ENCODE measurements at places on chromosomes 13 and 19.

GRCh38 chr13:102097708-102098107, 304.1 kb downstream of the FGF14 start:
- no peak overlapping the region for H3K4me3 ChIP-seq
- DNase-seq = no peak
- no peaks in the 10 kb centered on the region for H3K36me3 ChIP-seq
- H3K27me3 ChIP-seq = no peaks in the 10 kb centered on the region
- H3K27ac ChIP-seq = no peak overlapping the region

GRCh38 chr19:17529239-17530158, 18.1 kb downstream of the PGLS start:
- no peaks in the 10 kb centered on the region for H3K36me3 ChIP-seq
- no peak overlapping the region for H3K27ac ChIP-seq
- DNase-seq = no peak
- no peaks in the 10 kb centered on the region for H3K4me1 ChIP-seq
- no peaks in the 10 kb centered on the region for H3K27me3 ChIP-seq

DNA sequence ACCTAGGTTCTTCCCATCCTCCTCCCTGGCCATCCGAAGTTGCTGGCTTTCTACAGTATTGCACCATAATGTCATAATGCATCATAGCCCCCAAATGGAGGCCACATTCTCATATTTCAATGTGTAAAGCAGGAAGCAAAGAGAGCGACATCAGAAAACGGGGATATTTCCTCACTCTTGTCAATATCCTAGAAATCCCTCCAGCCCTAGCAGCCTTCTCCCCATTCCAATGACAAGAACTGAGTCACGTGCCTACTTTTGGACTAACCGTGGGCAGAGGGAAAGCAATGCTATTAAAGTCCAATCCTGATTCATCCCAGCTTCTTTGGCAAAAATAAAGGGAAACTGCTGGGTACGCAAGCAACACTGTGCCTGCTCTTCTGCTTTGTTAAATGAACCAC, 4.3 kb upstream of the RAP2A start:
- no peak overlapping the region for H3K4me3 ChIP-seq
- DNase-seq = no peak
- H3K27ac ChIP-seq = no peak overlapping the region
- peaks cover 6% of the 10 kb centered on the region for H3K4me1 ChIP-seq
- no peaks in the 10 kb centered on the region for H3K36me3 ChIP-seq

DNA sequence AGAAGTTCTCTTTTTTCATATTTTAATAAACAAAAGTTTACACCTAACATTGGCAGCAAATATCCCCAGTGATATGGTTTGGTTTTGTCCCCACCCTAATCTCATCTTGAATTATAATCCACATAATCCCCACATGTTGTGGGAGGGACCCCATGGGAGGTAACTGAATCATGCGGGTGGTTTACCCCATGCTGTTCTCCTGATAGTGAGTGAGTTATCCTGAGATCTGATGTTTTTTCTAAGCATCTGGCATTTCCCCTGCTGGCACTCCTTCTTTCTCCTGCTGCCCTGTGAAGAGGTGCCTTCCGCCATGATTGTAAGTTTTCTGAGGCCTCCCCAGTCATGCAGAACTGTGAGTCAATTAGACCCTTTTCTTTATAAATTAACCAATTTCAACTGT, 214.7 kb downstream of the SLITRK1 start:
- no peaks in the 10 kb centered on the region for H3K27me3 ChIP-seq
- DNase-seq = no peak
- no peak overlapping the region for H3K27ac ChIP-seq
- H3K36me3 ChIP-seq = no peaks in the 10 kb centered on the region
- no peak overlapping the region for H3K4me3 ChIP-seq
- H3K4me1 ChIP-seq = no peaks in the 10 kb centered on the region

GRCh38 chr19:41261474-41262190, 2.5 kb upstream of the HNRNPUL1 start:
- H3K4me3 ChIP-seq = peak overlapping the region; percentile 72
- H3K36me3 ChIP-seq = no peaks in the 10 kb centered on the region
- H3K27ac ChIP-seq = peak overlapping the region; percentile 100
- H3K4me1 ChIP-seq = peaks cover 20% of the 10 kb centered on the region
- DNase-seq = no peak

DNA sequence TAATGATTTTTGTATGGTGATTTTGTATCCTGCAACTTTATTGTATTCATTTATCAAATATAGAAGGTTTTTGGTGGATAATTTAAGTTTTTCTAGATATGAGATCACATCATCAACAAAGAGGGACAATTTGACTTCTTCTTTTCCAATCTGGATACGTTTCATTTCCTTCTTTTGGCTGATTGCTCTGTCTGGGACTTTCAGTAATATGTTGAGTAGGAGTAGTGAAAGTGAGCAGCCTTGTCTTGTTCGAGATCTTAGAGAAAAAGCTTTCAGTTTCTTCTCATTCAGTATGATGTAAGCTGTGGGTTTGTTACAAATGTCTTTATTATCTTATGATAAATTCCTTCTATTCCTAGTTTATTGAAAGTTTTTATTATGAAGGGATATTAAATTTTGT, 352.0 kb upstream of the DACH1 start:
- no peak overlapping the region for H3K27ac ChIP-seq
- H3K4me3 ChIP-seq = no peak overlapping the region
- no peaks in the 10 kb centered on the region for H3K36me3 ChIP-seq
- no peaks in the 10 kb centered on the region for H3K27me3 ChIP-seq

DNA sequence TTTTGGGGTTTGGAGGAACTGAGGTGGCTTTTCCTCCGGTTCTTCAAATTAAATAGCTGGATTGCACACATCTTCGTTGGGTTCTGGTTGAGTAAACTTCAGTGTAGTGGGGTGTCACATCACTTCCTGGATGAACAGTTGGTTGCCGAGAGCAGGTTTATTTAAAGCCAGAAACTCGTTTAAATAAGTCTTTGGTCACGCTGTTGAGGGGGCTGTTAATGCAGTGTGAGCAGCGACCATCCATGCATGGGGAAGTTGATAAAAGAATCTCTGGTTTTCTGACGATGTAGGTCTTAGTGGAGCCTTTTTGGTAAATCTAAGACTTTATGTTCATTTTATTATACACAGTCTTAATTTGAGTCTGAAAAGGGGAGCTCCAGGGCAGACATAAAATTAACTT, 351.2 kb upstream of the ARGLU1 start:
- no peak for DNase-seq
- no peaks in the 10 kb centered on the region for H3K36me3 ChIP-seq
- H3K4me1 ChIP-seq = peaks cover 8% of the 10 kb centered on the region
- H3K27ac ChIP-seq = no peak overlapping the region

GRCh38 chr19:52734331-52734892, 432 bp downstream of the ZNF611 start:
- H3K36me3 ChIP-seq = no peaks in the 10 kb centered on the region
- H3K27ac ChIP-seq = peak overlapping the region; percentile 95
- no peaks in the 10 kb centered on the region for H3K27me3 ChIP-seq
- no peak for DNase-seq
- peaks cover 23% of the 10 kb centered on the region for H3K4me1 ChIP-seq
- H3K4me3 ChIP-seq = peak overlapping the region; percentile 97

DNA sequence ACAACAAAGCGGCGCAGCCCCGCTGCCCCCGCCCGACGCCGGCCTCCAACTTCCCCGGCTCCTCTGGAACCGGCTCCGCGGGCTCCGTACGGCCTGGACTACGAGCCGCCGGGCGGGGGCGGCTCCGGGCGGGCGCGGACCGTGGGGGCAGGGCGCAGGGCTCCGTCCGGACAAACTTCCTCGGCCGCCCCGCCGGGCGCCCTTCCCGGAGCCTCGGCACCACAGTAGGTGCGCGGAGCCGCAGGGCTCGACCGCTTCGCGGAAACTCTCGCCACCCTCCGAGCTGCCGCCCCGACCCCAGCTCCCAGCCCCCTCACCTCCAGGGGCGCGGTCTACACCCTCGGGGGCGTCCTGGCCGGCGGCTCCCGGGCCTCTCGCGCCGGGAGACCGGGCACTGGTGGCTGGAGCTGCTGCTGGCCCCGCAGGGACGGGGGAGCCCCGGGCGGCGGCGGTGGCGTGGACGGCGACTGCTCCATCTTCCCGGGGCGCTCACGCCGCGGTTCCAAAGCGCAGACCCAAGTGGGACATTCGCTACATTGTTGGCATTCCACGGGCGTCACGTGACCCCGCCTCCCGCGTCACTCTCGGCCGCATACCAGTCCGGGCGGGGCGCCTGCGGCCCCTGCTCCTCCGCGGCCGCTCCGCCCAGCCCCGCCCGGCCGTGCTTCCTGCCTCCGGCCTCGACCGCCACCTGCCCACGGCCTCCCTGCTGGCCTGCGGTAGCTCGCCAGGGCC, at the start of gene LATS2:
LATS2 (minus strand) TSS at position 558 of the 735 bp plus-strand sequence. CDS start 15,560 bp downstream, outside the sequence.
- peak; percentile 75 for DNase-seq
- peak within 1 kb of the TSS; percentile 11 for H3K27ac ChIP-seq
- no peaks in the 10 kb centered on the region for H3K36me3 ChIP-seq

- no peak overlapping the region for H3K4me3 ChIP-seq
- H3K27me3 ChIP-seq = no peaks in the 10 kb centered on the region
- H3K4me1 ChIP-seq = no peaks in the 10 kb centered on the region
- no peak for DNase-seq
Observed at GRCh38 chr19:34881982-34882381, 44.7 kb upstream of the ZNF30 start.

Measured in CD8-positive, alpha-beta memory T cell (primary cell).